ENCODE measurements at places on chromosomes 12 and 14. TPM values are rescaled to one million over a fixed set of nuclear protein-coding genes. Genes with fewer than 3 reads are reported as not detected.

GRCh38 chr14:78491048-78491447, 320.9 kb downstream of the NRXN3 start:
- DNase-seq = no peak

- peak; percentile 11 for DNase-seq
Observed at GRCh38 chr12:76586764-76587395, 27.3 kb upstream of the OSBPL8 start.

DNA sequence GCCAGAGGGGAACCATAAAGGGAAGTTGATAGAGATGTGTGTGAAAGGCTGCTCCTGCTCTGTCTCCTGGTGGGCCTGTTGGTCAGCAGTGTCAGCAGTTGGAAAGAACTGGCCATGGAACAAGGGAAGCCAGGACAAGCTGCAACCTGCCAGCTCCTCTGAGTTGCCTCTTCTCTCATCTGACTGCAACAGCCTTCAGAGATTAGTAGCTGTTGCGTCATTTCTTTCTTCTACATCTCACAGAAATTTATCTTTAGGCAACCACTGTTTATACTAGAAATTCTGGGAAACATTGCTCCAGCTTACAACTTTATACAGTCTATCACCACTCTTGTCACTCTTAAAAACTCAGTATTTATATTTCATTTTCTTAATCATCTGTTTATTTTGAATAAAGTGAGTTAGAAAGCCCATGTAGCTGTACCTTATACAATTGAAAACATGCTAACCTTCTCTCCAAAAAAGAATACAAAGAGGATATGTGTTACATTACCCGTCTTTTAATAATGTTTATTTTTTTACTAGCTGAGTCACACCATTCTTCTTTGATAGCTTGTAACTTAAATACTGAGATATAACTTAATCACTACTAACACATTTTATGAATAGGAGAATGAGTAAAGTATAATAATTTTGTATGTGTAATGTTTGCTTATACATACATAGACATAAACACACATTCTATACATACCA, 224.2 kb downstream of the LRFN5 start:
- no peak for DNase-seq

- DNase-seq = no peak
Observed at GRCh38 chr14:96502621-96503305, 581 bp downstream of the PAPOLA start.

GRCh38 chr12:118357257-118358007, 15.3 kb downstream of the TAOK3 start:
- DNase-seq = no peak

- no peak for DNase-seq
Observed at GRCh38 chr12:71063087-71063486, 94.7 kb downstream of the TSPAN8 start.

DNA sequence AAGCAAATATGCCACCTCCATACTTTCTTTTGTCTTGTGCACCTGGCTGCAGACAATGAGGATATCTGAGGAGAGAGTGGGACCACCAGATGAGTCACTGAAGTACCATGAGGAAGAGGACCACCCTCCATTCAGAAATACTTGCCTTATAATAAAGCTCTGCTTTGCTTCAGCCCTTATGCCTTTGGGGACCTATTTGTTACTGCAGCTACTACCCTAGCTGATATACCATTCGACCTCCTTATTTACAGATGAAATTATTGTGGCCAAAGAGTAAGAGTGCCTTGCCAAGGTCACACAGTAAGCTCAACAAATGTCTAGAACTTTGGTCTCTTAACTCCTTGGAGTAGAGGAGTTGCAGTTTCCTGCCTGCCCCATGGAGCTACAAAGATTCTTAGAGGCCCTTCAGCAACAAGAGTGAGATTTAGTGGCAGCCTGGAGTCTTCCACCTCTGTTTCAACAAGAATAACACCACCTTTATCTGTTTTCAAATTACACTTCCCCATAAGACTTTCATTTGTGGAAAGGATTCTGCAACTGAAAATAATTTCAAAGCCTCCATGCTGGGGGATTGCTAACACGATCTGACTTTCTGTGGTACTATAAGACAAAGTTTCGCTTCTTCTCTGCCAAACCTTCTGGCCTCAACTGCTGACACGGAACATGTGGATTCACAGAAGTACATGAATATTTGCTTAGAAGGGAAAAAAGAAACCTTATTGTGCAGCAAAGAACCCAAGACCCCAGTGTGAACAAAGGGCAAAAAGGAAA, 3.6 kb downstream of the CMKLR1 start:
- DNase-seq = no peak

DNA sequence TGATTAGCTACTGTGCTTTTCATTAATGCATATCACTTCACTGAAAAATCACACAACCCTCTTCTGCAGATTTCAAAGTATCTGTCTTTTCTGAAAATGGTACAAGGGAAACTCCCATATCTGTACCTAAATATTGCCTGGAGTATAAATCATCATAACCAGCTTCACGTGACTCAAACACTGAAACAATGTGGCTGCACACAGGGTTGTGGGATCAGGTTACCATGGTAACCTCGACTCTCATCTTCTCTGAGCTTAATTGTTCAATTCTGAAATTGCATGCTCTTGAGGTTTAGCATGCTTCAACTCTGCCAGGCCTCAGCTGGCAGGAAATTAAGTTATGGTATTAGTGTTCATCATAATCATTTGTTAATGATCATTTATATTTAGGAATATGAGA, 77.5 kb upstream of the CPSF6 start:
- DNase-seq = no peak

DNA sequence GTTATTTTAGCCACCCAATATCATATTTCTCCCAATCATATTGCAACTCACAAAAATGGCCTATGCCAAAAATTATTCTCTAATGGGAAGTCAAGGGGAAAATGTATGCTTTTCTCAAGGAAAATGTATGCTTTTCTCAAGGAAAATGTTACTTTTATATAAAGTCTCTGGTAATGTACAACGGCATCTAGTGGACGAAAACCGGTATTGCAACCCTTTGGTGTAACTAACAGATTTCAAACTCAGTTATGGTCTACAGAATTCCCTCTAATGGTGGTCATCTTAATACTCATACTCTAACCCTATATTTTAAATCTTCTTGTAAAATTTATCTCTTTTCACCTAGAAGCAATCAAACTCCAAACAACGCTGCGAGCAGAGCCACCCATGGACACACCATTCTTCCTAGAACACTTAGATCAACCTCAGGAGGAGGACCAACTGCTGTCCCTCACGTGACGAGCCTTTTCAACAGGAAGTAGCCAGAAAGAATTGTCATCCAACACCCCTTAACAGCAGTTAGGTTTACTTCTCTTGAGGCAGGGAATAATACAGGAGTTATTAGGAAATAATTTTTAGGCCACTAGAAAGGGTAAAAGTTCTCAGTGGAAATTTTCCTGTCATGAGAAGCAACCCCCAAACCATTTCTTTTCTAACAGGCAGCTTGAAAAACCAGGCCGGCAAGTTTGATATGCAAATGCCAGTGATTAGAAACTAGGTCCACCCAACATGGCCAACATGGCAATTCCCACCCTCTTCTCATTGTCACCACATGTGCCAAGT, 20.1 kb downstream of the APOBEC1 start:
- DNase-seq = peak; percentile 7

GRCh38 chr12:86226481-86226880, 29.7 kb downstream of the MGAT4C start:
- DNase-seq = no peak

GRCh38 chr14:69572841-69573135, 1.9 kb downstream of the CCDC177 start:
- no peak for DNase-seq

DNA sequence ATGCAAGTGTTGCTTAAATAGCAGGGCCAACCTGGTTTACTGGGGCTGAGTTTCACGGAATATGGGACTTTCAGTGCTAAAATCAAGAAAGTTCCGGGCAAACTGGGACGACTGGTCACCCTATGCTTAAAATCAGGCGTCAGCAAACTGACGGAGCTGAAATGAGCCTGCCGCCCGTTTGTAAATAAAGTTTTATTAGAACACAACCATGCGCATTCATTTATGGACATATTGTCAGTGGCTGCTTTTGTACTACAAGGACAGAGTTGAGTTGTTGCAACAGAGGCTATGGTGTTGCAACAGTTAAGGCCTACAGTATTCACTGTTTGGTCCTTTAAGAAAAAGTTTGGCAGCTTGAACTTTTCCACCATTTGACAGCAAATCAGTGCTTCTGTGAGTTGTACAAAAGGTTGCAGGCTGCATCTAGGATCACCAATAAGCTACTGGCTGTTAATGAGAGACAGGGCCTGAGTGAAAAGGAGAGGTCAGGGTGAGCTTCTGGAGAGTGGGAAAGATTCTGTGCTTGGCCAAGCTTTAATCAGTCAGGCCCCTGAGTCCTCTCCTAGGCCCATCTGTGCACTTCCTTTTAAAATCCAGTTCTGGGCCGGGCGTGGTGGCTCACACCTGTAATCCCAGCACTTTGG, 13.3 kb downstream of the SELPLG start:
- no peak for DNase-seq

GRCh38 chr14:53934778-53935414, 21.7 kb downstream of the BMP4 start:
- no peak for DNase-seq

- DNase-seq = no peak
Observed at GRCh38 chr12:88058719-88059077, 29.5 kb upstream of the C12orf50 start.

The C14orf180 gene
- 0.27 TPM for polyA plus RNA-seq

The LRP1-AS gene
- not detected for polyA plus RNA-seq

The LBHD2 gene
- polyA plus RNA-seq = not detected

Measured in left renal pelvis (tissue), 4 donors.